ENCODE measurements at places on chromosomes 4 and X.
A peak's percentile ranks its signal among the peaks of the same experiment; 100 is the strongest.

- DNase-seq, result no peak
These were observed 167.9 kb downstream of the SMIM20 start for GRCh38 chr4:26081795-26082498.

DNA sequence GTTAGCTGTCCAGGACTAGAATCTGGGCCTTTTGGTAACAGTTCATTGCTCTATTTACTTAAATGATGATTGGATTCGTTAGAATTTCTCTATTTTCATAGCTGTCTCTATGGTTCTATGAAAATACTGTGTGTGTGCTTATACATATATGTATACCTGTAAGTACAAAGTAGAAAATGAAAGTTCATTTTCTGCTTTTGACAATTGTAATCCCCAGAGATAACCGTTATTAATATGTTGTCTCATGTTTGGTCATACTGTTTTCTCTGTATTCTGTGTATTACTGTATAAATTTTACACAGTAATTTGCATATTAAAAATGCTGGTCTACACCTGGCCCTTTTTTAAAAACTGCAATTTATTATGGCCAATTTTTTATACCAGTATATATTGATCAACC is 55.4 kb downstream of the CLCN3 start:
- no peak for DNase-seq

- no peak for DNase-seq
These were observed 72.8 kb downstream of the KIT start for GRCh38 chr4:54730581-54730980.

DNA sequence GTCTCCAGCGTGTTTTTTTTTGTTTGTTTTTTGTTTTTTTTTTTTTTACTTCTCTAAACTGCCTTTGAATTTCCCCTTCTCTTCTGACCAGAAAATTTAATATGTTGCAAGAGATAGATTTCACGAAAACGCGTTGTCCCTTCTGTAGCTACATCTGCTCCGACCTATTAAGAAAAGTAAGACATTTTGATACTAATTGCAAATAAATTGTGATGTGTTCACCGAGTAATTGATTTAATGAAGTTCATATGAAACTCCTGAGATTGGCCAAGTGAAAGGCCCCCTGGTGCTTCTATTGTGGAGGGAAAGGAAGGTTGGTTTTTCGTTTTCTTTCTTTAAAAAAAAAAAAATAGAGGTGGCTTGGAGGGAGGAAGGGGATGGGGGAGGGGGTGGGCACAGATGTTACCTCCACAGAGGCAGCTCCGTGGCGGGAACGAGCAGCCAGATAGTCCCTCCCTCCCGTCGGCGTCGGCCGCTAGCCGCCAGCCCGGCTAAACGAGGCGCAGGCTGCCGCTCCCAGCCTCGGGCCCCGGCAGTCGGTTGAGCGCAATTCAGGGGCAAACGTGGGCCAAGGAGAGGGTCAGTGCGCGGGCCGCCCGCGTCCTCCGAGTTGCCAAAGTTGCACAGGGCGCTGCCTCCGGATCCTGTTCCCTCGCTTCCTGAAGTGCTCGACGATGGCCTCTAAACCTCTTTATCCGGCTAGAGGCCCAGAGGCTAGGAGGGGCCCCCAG is 139.1 kb upstream of the ZIC3 start:
- peak; percentile 34 for DNase-seq

- DNase-seq, result no peak
These were observed 182.5 kb upstream of the ARHGEF9 start for GRCh38 chrX:63967551-63967950.

GRCh38 chr4:147823130-147823529 is 91.2 kb downstream of the ARHGAP10 start:
- no peak for DNase-seq

GRCh38 chr4:126916049-126916625 is 716.6 kb upstream of the INTU start:
- DNase-seq, result no peak

DNA sequence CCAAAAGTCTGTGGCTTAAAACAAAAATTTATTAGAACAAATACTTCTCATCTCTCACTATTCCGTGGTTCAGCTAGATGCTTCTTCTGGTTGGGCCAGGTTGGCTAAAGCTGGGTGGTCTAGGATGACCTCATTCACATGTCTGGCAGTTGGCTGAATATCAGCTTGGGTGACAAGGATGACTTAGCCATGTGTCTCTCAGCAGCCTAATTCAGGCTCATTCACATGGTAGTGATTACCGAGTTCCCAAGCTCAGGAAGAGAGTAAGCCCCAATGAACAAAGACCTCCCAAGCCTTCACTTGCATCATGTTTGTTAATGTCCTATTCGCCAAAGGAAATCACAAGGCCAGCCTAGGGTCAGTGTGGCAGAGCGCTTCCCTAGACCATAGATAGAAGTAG is 119.4 kb downstream of the FANCB start:
- no peak for DNase-seq

DNA sequence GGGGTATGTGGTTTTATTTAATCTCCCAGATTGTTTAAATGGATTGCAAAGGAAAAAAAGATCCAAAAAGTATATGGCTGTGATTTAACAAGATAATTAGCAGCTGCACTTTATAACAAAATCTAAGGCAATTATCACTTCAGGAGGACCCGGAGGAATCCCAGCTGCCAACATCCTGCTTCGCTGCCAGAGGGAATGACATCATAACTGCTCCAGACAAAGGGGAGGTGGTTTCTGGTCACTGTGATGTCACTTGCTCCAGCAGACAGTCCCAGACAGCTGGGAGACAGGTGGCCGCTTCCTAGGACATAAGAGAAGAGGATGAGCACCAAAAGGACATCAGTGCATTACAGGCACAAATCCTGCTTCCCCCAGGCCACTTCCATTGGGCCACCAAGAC is 371.0 kb downstream of the BCOR start:
- no peak for DNase-seq

GRCh38 chr4:150942539-150942938 is 72.5 kb downstream of the LRBA start:
- no peak for DNase-seq

DNA sequence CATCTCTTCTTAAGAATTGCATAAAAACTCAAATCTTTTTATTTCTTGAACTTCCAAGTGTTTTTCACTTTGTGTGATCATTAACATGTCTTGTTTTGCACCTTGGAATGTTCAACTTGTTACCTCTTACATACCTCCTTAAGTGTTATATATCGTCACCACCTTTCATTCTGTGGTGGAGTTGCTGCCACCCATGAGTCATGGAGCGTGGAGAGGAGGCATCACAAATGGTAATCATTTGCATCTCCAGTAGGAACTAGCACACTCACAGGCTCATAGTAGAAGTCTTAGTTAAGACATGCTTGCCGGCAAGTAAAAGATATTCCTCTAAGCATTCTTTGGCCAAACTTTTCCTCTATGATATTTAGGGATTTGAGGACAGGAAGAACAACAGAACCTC is 67.0 kb upstream of the VCX start:
- no peak for DNase-seq

DNA sequence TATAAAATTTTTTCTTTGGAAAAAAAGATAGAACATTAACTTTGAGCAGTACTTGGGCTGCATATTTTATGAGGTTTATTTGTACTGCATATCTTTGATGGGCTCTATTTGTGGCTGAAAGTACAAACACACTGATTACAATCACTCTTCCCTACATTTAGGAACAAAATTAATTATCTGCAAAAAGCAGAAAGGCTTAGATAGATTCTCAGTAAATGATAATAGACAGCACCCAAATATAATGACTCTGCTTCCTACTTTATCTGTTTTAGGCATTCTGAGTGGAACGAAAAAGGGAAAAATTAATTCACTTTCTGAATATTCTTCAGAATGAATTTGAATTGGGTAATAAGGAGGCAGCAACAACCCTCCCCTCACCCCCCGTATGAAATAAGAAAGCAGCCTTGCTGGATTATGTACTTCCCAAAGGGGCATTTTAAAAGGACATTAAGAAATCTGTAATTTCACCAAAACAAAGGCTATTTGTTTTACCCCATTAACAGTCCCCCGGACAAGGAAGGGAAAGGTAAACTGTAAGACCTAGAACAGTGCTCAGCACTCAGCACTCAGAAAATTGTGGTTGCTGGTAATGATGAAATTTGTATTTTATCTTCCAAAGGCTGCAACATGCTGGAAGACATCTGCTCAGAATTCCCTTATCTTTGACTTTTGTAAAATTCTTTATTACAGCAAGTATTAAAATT is 242.6 kb downstream of the GPC3 start:
- DNase-seq, result no peak

DNA sequence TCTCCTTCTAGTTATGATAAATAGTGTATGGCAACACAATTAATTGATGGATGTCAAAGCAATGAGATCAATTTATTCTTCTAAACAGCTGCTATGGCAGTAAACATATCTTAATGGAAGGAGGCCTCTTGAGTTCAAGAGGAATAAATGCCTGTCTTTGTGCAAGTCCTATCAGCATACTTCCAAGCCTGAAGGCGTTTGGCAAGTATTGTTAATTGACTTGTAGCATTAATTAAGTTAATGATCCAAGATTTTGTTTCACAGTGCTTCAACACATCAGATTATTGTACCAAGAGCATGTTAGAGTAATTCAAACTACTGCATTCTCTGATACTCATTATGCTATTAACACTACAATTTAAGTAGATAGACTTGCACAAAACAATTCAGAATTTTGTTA is 144.8 kb downstream of the FAT4 start:
- DNase-seq, result no peak

All from nephron progenitor cell (in vitro differentiated cells).